Activated CD8-positive, alpha-beta memory T cell treated with anti-CD3 and anti-CD28 coated beads, Interleukin-2, amount 50 U/mL, for 4 hours (primary cell): ENCODE measurements at places on chromosomes 16 and 17.

DNA sequence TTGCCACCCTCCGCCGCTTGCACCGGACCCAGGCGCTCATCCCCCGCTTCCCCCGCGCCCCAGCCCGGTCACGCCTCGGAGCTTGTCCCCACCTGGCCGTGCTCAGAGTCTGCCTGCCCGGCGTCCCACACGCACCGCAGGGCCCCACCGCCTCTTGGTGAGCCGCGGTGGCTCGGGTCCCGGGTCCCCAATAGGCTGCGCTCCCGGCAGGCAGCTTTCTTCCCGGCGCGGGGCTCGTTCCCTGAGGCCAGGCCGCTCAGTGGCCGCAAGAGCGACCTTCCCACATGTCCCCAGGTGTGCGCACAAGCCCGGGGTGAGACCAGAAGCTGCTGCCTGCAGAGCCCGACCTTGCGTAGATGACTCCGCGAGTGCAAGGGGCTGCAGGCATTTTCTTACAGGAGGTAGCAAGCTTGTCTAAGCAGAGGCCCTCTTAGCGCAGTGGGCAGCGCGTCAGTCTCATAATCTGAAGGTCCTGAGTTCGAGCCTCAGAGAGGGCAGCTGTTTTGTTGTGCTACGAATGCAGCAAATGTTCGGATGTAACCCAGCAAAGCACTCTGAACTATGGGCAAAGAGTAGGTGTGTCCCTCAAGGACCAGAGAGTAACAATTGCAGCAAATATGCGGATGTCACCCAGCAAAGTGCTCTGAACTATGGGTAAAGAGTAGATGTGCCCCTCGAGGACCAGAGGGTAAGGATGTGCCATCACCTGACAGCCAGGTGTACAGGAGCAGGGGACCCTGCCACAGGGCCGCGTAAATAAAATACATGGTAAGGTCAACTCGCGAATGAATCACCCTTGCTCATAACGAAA is 15.6 kb downstream of the TLE7 start:
- no peak for DNase-seq

GRCh38 chr16:19168371-19169081 is 486 bp downstream of the SYT17 start:
- DNase-seq: no peak

DNA sequence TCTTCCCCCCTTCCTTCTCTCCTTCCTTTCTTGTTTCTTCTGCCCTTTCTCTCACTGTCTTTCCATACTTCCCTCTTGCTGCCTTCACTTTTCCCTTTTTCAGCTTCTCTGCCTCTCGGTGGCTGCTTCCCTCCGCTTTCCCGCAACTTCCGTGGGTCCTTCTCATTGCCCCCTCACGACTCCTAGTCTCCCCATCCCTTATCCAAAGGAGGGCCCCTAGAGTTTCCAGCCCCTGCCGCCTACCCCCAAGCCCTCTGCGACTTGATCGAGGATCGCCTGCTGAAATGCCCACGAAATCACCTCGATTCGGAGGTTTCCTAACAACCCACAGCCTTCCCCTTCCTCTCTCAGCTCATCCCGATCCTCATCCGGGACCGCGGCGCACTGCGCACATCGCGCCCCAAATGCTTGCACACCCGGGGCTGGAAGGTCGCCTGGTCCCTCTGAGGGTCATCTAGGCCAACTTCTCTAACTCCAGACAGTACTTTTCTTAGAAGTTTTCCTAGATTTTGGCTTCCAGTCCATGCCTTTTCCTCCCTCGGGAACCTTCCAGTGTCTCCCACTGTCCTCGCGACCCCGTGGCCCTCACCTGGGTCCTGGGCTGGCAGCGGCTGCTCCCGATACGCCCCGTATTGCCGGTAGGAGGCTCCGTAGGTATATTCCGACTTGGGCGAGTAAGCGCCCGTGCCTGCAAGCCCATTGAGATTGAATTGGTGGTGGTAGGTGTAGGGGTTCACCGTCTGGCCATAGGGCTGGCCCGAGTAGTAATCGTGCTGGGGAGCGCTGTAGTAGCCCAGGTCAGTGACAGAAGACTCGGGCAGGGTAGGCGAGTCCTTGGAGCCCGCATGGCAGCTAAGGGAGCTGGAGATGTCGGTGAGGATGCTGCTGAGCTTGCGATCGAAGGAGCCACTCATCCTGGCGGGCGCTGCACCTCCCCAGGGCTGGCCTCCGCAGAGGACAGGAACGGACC is 654 bp downstream of the DLX3 start:
- DNase-seq: no peak

DNA sequence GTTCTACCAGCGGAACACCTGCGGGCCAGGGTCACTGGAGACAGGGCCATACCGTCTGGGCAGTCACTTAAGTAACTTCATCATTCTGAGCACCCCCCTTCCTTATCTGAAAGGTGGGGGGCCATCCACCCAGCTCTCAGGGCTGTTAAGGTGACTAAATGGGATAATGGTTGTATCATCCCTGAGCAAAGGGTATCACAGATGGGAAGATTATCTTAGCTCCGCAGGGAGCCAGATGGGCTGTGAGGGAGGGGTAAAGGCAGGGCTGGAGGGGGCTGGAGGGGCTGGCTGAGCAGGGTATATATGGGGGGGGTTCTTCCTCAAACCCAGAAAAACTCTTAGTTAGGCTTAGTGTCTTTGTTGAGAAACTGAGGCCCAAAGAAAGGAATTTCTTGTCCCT is 2.9 kb upstream of the CACNA1G start:
- no peak for DNase-seq

GRCh38 chr17:73335591-73336407 is 24.0 kb upstream of the CDC42EP4 start:
- DNase-seq: no peak

GRCh38 chr16:67996666-67997065 is 2.6 kb downstream of the DPEP2 start:
- DNase-seq: no peak

GRCh38 chr16:49382916-49383315 is 9.3 kb downstream of the C16orf78 start:
- no peak for DNase-seq

GRCh38 chr17:73834684-73835343 is 190.6 kb upstream of the SDK2 start:
- DNase-seq: no peak

DNA sequence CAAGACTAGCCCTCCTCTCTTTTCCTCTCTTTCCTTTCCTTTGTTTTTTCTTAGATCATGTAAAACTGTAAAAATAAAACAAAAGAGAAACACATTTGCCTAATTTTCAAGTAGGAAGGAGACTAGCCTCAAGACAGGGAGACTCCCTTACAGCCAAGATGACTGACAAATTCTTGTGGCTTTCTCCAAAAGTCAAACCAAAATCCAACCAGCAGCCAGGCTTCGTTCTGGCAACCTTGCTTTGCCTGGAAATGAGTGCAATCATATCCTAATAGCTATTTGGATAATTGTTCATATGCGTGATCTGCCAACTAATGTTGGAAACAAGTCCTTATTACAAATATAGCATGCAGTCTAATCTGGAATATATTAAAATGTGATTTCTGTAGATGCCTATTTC is 868.9 kb upstream of the SOX9 start:
- no peak for DNase-seq

DNA sequence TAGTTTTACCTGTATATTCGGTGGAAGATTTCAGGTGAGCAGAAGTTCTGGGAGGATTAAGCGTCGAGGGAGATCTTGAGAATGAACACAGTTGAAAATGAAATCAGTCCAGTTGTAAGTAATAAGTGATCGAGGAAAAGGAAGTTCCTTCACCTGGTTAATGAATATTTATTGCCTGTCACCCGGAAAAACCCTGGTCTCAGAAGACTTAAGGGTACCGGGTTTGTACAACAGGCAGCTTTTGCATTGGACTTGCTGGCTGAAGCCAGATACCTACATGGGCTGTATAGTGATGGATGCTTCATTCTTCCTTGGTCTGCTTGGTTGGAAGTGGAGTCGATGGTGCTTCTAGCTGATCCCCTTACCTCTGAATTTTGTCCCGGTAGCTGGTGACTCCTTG is 72.7 kb downstream of the PRKCA start:
- no peak for DNase-seq

DNA sequence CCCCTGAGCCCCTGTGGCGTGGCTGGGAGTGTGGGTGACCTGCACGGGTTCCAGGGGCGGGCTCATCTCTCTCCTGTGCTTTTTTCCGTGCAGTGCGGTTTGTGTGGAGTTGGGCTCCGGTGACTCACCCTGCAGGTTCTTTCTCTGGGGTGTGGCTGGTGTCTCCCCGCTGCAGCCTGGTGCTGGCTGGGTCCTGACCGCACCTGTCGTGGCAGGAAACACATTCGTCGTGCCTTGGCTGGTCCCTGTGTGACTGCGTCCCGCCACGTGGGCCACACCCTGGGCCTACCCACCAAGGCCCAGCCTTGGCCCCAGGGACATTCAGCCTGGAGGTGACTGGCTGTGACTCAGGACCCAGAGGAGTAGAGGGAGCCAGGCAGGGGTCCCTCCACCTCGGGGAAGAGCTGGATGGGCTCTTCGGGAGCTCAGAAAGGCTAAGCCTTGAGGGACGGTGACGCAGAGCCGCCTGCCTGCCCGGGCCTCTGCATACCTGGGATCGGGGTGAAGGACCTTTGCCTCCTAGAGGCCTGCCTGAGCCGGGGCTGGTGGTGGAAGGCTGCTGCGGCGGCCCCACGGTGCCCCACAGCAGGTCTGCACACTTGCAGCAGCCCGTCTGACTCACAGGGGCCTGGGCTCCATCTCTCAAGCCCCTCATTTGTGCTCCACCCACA is 7.8 kb downstream of the TRAF7 start:
- DNase-seq: no peak

GRCh38 chr17:16383772-16384287 is 2.9 kb downstream of the UBB start:
- DNase-seq: no peak

DNA sequence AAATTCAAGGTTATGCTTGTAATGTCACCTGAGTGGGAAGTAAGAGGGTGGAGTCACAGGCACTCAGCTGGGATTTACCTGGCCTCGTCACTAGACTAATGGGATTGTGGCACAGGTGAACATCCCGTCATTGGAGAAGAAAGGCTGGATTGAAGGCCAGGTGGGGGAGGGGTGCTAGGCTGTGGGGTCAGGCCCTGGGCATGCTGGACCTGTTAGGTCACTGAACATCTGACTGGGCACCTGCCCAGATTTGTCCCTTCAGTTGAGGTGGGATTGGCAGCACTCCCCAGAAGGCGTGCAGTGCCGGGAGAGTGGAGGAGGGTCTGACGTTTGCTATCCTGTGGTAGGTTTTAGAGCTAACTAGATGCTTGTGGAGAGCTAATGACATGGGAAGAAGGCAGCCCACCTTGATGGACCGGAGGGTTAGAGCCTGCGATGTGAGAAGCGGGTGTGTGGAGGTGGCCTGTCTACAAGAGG is 161.5 kb upstream of the ZNF267 start:
- DNase-seq: peak; percentile 18
